ENCODE measurements at places on chromosomes 6 and 20.

DNA sequence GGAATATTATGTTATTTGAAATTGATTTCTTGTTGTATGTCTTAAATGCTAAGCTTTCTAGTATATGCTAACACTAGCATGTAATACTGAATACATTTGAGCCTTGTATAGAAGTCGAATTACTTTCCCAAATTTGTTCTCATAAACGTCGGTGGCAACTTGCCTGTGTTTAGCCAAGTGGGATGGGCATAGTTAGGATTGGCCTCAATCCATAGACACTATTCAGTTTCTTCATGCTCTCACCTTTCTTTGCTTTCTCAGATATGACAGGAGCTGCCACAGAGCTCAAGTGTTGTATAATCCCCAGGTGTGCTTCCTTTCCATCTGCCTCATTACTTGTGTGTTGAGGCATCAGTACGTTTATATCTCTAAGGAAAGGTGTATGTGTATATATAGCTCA is 19.3 kb downstream of the ZNF334 start:
- DNase-seq = no peak

DNA sequence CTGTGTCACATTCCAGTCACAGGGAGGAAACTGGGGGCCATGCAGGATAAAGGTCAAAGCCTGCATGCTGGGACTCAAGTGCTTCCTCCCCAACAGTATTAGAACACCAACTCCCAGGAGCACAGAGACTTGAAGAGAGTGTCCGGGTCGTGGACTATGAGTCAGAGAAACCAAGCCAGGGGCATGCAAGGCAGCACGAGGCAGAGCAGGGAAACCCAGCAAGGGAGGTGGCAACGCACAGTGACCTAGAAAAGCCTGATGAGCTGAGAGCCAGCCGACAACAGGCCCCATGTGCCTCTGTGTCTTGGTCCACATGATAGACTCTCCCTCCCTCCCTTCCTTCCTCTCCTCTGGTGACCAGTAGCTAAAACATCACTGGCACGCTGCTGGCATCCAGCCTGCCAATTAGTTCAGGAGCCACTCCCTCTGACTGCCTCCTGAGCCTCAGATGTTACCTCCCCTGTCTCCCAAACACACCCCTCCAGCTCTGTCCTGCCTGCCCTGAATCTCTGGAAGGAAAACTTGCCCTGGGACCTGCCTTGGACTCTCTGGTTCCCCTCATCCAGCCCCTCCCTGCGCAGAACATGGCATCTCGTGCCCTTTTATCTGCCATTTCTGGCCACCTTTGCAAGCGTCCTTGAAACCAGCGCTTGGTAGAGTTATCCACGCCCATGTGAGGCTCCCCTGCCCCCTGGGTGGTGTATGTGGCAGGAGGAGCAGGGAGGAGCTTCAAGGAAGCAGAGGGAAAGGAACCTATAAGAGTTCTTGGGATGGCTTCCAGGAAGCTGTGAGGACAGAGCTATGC is 16.2 kb upstream of the RNF39 start:
- no peak for DNase-seq

GRCh38 chr6:85113934-85114580 is 335.8 kb upstream of the NT5E start:
- DNase-seq = no peak

DNA sequence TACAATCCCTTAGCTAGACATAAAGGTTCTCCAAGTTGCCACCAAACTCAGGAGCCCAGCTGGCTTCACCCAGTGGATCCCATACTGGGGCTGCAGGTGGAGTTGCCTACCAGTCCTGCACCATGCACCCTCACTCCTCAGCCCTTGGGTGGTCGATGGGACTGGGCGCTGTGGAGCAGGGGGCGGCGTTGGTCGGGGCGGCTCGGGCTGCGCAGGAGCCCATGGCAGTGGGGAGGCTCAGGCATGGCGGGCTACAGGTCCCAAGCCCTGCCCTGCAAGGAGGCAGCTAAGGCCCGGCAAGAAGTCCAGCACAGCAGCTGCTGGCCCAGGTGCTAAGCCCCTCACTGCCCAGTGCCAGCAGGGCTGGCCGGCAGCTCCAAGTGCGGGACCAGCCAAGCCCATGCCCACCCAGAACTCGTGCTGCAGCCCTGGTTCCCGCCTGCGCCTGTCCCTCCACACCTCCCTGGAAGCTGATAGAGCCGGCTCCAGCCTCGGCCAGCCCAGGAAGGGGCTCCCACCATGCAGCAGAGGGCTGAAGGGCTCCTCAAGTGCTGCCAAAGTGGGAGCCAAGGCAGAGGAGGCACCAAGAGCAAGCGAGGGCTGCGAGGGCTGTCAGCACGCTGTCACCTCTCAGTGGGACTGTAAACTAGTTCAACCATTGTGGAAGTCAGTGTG is 912.1 kb downstream of the PHF3 start:
- DNase-seq = no peak

GRCh38 chr6:157561929-157562810 is 181.2 kb downstream of the ZDHHC14 start:
- no peak for DNase-seq

DNA sequence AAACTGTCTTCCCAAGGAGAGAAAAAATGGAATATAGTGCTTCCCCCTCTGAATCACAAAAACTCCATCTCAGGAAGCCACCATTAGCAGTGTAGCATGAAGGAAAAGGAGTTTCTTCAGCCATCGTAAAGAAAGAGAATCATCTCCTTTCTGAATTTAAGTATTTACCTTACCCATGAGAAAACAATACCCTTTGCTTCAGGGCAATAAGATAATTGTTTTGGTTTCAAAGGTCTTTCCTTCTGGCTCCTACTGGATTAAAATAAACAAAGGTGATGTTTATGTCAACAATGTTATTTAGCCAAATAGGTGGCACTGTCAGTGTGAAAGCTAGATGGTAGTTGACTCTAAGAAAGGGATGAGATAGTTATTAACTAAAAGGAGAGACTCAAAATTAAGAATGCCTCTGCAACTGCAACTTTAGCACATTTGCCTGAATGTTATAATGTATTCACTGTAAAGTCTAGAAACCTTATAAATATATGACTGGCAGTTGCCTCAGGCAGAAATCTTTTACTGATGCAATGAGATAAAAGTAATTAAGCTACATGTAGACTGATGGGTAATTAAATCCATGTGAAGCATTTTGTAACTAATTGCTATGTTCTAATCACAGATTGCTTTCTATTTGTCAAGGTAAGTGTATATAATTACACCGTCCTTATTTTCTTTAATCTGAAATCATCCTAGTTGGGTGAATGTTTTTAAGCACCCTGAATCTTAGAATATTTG is 399.0 kb downstream of the CDKAL1 start:
- no peak for DNase-seq

DNA sequence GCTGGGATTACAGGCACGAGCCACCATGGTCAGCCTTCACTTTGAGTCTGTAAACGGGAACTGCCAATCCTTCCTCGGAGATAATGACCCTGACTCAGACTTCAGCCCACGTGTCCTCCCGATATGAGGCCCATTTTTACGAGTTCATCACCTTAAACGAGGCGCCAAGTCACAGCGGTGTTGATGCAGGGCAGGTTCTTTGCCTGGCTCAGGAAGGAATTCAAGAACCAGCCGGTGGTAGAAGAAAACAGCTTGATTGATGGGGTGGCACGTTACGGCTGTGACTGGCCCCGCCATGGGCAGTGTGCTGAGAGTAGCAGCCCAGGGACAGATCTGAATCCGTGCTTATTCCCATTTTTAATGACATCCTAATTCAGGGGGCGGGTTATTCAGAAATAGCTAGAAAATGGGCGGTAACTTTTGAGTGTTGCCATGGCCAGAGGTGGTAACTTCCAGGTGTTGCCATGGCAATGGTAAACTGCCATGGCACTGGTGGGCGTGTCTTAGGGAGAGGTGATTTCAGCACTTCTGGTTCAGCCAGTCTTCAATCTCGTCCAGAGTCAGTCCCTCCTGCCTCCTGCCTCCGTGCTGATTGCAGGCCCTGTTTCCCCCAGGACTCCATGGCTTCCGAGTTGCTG is 9.1 kb upstream of the MAP1LC3A start:
- DNase-seq = no peak

- DNase-seq = no peak
These were observed 244.5 kb downstream of the TPBG start for GRCh38 chr6:82607998-82608725.

- no peak for DNase-seq
These were observed 27.8 kb downstream of the LRRN4 start for GRCh38 chr20:6026051-6026450.

- DNase-seq = no peak
These were observed 112.5 kb downstream of the WDR27 start for GRCh38 chr6:169589293-169589692.

GRCh38 chr6:22699151-22699550 is 129.8 kb downstream of the HDGFL1 start:
- DNase-seq = no peak

DNA sequence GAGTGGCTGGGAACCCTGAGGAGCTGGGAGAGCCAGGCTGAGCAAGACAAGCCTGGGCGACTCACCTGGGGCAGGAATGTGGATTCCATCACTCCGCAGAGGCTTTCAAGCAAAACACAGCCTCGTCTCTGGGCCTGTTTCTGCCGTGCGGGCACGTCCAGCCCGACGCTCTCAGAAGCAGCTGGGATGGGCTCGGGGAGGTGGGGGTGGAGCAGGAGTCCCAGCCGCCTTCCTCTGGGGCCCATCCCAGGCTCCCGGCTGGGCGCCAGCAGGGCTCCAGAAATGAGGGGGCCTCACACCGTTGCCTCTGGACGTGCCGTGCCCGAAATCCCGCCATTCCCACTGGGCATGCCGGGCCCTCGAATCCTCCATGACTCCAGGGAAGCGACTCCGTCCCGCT is 8.7 kb upstream of the RPS21 start:
- DNase-seq = no peak

- no peak for DNase-seq
These were observed 8.0 kb downstream of the CASS4 start for GRCh38 chr20:56420028-56420427.
